Fibroblast of skin of back (primary cell): ENCODE measurements at places on chromosomes 5 and 9.

DNA sequence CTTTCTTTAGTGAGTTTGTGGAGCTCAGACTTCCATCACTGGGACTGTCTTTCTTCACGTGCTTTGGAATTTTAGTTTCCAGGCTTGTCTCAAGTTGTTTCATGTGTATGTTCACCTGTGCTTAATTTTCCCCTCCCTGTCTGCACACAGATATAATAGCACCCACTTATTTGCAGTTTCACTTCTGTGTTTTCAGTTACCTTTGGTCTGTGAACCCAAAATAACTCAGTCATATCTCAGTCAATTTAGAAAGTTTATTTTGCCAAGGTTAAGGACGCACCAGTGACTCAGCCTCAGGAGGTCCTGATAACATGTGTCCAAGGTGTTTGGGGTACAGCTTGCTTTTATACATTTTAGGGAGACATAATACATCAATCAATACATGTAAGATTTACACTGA is 330.4 kb downstream of the ICE1 start:
- no peak for DNase-seq

DNA sequence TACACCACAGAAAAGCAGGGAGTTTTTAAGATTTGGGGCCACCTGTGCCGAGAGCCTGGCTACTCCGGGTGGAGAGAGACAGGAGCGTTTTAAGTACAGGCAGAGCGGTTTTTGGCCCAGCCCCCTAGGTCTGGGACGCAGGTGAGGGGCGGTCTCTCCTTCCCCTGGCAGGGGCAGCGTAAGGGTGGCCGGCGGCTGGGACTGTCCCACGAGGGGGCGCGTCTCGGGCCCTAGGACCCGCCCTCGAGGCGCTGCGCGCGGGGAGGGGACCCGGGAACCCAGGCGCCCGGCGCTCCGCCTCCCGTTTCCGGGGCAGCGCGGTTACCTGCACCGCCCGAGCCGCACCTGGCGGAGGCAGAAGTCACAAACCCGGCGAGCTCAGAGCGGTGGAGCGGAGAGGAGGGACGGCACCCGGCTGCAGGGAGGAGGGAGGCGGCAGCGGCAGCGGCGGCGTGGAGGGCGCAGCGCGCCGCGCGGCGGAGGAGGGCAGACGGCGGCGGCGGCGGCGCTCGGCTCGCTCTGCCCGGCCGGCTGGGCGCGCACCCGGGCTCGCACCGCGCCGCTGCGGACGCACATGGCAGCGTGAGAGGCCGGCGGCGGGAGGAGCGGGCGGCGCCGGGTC is at the start of gene WWC1:
TSS of gene WWC1 (plus strand) at position 304 of the 622 bp plus-strand sequence. CDS start 508 bp downstream, outside the sequence.
- DNase-seq, result peak; percentile 58

DNA sequence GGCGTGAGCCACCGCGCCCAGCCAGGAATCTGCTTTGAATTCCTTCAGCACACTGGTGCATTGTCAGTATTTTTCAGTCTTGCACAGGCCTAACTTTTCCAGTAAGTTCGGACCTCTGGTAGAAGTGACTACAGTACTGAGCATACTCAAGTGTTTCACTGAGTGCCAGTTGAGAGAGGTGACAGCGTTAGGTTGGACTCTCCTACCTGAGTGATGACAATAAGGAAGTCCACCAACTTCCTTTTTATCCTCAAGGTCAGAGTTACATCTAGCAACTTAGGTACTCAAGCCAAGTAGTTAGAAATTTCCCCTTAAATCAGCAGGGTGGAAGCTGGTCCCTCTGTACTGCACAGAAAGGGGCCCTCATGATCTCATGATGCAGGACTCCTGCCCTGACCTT is 26.0 kb upstream of the FSD1L start:
- no peak for DNase-seq

GRCh38 chr5:57302643-57303042 is 128.8 kb downstream of the GPBP1 start:
- peak; percentile 76 for DNase-seq

DNA sequence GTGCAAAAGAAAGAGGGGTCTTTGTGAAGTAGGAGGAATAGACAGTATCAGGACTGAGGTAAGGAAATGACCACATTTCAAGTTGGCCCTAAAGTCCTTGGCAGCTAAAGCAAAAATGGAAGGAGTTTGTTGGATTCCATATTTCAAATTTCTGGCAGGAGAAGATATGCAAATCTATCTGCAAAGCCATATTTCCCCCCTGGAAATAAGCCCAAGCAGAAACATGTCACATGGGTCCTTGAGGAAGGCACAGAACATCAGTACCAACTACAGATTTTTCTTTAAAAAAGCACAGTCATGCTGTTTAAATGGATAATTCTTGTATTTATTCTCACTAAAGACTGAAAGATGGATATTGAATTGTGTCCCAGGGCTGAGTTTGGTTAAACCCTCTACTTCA is 323.0 kb downstream of the TRIM32 start:
- DNase-seq, result no peak

- no peak for DNase-seq
Observed at GRCh38 chr5:38554403-38554802, 2.0 kb downstream of the LIFR start.

- DNase-seq, result peak; percentile 73
Observed at GRCh38 chr5:92641031-92641962, 939.7 kb downstream of the NR2F1-AS1 start.

DNA sequence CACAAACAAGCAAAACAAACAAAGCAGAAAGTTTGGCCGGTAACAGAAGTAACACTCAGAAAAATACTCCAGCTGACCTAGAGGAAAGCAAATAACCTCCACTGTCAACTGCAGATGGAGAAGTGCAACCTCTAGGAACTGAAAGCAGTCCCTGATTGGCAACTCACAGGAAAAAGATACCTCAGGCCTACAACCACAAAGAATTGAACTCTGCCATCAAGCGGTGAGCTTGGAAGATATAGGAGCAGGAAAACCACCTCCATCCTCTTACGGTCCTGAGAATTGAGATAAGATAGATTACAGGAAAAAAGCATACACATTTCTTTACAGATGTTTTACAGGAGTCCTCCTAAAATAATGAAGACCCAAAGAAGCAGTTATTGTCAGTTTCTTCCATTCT is 184.5 kb downstream of the PDZD2 start:
- DNase-seq, result no peak

GRCh38 chr9:91246846-91247245 is 114.9 kb downstream of the AUH start:
- DNase-seq, result no peak

DNA sequence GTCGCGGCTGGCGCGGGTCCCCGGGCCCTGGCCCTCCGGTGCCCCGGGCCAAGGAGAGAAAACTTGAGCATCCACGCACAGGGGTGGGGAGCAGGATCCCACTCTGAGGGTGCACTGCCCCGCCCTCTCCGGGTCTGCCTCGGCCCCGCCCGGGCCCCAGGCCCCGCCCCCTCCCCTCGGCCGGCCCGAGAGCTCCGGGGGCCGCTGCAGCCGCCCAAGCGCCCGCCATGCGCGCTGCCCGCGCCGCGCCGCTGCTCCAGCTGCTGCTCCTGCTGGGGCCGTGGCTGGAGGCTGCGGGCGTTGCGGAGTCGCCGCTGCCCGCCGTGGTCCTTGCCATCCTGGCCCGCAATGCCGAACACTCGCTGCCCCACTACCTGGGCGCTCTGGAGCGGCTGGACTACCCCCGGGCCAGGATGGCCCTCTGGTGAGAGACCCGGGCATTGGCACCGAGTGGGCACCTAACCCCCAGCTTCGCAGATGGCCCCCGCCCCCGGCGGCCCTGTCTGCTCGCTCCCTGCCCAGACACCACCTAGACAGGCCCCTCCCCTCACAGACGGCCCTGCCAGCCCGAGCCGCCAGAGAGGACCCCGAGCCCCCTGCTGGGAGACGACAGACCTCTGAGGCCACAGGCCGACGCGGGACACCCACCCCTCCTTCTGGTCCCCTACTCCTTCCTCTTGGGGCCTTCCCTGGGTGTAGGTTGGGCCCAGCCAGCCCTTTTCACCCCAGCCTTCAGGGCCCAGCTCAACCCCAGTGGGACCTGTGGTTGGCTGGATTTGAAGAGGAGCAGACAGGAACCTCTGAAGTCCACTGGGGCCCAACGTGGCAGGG is at the start of gene CERCAM:
TSS of gene CERCAM (plus strand) at position 207 of the 831 bp plus-strand sequence. CDS start at position 228, 21 bp downstream.
- peak; percentile 61 for DNase-seq

DNA sequence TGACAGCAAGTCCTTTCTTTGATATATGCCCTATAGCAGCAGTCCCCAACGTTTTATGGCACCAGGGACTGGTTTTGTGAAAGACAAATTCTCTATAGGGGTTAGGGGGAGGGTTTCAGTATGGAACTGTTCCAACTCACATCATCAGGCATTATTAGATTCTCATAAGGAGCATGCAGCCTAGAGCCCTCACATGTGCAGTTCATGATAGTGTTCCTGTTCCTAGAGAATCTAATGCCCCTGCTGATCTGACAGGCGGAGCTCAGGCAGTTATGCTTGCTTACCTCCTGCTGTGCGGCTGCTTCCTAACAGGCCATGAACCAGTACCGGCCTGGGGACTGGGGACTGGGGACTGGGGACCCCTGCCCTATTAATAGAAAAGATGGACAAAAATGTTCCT is 2.7 kb upstream of the RAPGEF6 start:
- no peak for DNase-seq

DNA sequence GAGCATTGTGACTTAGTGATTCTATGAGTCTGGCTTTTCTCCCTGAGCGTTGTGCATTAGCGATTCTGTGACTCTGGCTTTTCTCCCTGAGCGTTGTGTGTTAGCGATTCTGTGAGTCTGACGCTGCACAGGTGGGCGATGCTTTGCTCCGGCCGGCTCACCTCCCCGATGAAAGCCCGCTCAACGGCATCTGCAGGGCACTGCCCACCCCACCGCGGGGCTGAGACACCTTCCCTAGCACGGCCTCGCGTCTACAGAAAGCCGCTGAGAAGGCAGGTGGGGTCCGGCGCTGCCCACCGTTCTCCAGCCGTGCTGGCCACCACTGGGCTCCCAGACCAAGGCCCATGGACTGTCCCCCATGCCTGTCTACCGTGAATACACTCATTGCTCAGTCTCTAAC is 12.8 kb upstream of the SLC9A3 start:
- no peak for DNase-seq

GRCh38 chr9:85884256-85884655 is 56.7 kb upstream of the NAA35 start:
- no peak for DNase-seq

DNA sequence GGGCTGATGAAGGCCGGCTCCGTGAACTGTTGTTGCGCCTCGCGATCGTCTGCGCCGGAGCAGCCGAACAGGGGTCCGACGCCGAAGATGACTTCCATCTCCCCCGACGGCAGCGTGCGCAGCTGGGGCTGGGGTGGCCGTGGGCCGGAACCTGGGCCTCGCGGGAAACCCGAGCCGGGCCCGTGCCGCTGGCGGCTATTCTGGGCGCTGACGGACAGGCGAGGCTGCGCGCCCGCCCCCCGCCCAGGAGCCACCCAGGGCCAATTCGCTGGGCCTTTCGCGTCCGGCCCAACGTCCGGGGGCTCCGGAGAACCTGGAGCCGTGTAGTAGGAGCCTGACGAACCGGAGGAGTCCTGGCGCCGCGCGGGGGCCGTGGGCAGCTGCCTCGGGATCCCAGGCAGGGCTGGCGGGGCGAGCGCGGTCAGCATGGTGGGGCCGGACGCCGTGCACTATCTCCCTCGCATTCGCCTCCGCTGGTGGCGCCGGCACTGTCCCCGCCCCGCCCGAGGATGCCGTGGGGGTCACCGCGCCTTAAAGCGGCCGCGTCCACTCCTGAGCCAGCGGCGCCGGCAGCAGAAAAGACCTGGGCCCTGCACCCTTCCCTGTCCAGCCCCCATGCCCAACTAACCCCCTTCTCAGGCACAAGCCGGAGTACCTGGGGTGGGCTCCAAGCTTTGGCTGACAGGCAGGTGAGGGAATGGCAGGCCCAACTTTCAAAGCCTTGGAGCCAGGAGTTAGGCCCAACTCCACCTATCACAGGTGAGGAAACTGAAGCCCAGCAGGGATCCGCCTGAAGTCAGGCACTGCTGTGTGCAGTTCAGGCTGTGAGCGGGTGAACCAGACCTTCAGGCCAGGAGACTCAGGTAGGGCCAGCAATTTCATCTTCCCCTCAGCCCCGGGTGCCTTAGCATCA is at the start of gene PROB1:
TSS of gene PROB1 (minus strand) at position 451 of the 913 bp plus-strand sequence. CDS start at position 428, 23 bp downstream.
- DNase-seq, result no peak

DNA sequence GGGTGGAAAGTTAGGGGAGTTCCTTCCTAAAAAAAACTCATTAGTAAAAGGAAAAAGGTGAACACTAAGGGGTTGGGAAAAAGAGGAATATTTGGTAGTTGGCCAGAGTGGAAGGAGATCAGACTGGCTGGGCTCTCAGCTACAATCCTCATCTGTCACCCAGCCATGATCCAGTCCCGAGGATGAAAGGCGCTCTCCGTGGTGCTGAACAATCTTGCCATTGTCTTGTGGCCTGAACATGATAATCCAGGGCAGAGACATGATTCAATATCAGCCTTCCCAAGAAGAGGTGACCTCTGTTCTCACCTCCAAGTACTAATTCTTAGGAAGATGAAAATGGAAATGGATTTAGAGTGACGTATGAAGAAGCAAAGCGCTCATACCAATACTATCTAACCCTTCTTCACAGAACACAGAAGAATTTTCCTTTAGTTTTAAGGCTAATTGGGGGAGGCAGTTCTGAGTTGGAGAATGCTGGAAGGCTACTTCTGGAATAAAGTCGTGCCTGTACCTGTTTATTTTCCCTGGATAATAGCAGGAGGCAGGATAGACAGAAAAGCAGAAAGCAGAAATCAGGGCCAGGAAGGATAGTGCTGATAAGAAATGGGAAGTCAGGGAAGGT is 36.6 kb upstream of the MYORG start:
- peak; percentile 64 for DNase-seq

DNA sequence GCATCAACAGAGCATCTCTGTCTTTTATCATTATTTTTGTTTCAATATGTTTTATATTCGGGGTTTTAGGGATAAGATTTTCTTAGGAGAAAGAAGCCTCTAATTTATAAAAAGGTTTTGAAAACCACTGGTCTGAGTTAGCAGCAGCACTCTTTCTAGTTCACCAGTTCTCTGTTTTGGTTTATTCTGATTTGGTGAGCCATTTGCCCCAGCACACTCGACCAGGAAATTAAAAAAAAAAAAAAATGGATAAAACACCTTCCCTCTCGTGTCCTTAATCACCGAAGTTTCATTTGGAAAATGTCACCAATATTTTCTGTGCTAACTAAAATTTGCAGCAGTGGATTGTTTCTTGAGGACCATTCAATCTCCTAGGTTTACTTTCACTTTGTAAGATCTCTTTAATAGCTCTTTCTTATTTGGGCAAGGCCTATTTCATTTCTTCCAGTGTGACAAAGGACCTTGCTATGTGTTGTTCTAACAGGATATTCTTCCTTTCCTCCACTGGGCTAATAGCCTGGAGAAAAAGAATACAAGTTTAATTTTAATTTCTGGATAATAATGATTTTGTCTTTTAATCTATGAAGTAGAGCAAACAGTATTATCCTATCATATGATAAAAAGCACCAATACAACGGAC is 57.8 kb upstream of the ANXA1 start:
- DNase-seq, result peak; percentile 19

- DNase-seq, result peak; percentile 79
Observed at GRCh38 chr5:98769210-98769958, 4.1 kb upstream of the RGMB start.
